ENCODE measurements at places on chromosomes 6 and 20.
A peak's percentile ranks its signal among the peaks of the same experiment; 100 is the strongest.

GRCh38 chr6:117440706-117441525, 15.2 kb upstream of the ROS1 start:
- DNase-seq = no peak

GRCh38 chr6:69164564-69165229, 529.6 kb downstream of the ADGRB3 start:
- no peak for DNase-seq

DNA sequence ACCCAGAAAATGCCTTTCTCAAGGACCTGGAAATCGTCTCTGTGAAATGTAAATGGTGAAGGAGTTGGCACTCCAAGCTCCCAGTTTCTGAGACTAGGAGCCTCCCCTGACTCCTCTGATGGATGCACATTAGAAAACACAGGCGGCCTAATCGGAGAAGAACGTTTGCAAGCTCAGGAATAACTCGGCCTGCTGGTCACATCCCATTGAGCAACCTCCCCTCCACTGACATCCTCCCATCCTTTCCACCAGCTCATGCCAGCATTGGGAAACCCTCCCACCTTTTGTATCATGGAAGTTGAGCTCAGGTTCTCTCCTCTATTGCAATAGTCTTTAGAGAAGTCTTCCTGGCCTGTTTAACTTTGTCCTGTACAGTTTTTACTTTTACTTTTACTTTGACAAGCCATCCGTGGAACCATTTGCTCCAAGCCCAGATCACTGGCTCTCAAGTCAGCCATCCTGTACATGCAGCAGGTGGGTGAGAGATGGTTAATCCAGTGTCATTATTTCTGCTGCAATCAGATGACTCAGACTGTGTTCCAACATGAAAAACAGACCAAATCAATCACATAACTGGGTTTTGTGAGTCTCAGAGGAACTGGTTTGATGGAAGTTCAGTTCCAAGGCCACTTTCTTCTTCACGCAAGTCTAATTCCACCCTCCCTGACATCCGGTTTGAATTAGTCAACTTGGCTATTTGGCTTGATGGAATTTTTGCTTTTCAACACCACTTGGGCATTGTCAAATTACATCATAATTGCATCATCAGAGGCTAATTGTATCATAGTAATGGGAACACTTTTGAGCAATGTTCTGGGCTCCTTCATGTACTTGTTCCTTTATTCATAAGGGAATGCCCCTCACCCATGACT, 619.4 kb upstream of the CDH4 start:
- DNase-seq = no peak

- DNase-seq = no peak
Observed at GRCh38 chr6:49806145-49806544, 19.1 kb upstream of the PGK2 start.

- DNase-seq = no peak
Observed at GRCh38 chr20:19552221-19553180, 205.6 kb upstream of the RIN2 start.

GRCh38 chr20:38043512-38044300, 10.2 kb downstream of the RPRD1B start:
- DNase-seq = peak; percentile 16

DNA sequence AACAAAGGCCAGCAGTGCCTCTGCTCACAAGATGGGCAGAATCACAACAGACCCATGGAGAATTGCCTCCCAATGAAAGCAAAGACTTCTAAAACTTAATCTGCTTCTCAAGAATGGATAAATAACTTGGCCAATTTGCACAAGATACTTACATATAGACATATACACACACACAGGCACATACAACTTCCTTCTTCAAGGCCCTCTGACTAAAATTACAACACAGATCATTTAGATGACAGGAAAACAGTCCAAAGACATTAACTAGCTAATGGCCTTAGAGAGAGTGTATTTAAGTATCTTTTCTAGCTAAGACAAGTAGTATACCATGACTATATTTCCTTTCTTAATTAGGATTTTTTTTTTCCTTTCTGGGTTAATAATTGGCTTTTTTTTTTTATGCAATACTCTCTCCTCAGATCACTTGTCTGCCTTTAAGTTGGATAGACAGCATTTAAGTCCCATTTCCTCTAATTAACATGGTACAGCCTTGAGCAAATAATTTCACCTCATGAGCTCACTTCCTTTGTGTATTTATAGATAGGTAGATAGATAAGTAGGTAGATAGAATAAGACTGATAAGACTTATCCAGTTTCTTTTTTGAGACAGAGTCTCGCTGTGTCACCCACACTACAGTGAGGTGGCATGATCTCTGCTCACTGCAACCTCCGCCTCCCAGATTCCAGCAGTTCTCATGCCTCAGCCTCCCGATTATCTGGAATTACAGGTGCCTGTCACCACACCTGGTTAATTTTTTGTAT, 70.0 kb downstream of the NRSN1 start:
- no peak for DNase-seq

DNA sequence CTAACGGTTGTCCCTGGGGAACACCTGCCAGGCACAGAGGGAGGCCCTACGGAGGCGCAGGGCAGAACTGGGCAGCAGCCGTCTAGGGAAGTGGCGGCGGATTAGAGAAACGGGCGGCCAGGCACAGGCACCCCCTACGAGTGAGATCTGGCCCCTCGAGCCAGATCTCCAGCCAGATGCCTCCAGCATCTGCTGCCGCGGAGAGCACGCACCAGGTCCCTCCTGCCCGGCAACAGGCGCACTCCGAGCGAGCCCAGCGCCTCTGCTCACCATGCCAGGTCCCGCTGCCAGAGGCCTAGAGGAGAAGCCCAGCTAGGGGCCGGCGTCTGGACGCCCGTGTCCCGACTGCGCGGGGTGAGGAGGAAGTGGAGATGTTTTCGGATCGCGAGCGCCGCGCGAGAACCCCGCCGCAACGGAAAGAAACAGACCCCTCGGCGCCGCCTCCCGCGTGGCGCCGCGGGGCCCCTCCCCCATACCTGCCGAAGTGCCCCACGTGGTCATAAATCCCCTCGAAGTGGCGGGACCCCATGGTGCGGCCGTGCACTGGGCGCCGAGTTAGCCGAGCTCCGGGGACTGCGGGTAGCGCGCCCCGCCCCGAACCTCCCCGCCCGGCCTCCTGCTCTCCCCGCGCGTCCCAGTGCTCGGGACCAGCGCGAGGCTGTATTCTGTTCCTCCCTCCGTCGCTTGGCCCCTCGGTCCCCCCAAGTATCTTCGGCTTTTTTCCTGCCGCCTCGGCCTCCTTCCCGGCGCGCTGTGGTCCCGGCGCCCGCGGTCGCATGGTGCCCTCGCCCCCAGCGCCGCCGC, at the start of gene SLC22A16:
TSS of gene SLC22A16 (minus strand) at position 568 of the 804 bp plus-strand sequence. CDS start at position 529, 39 bp downstream.
- DNase-seq = no peak

- no peak for DNase-seq
Observed at GRCh38 chr6:105211831-105212230, 32.0 kb upstream of the POPDC3 start.

Data from CD4-positive, alpha-beta T cell treated with Interleukin-6 for 4 hours (primary cell).